ENCODE measurements at places on chromosomes 7 and 10. TPM values are rescaled to one million over a fixed set of nuclear protein-coding genes. Genes with fewer than 3 reads are reported as not detected.

SMC3 gene
- total RNA-seq, result 69.5 TPM

SH2B2 gene
- 83.1 TPM for total RNA-seq

ZNF727 gene
- not detected for total RNA-seq

TMEM229A gene
- not detected for total RNA-seq

LBX1 gene
- not detected for total RNA-seq

C7orf33 gene
- total RNA-seq, result not detected

GRCh38 chr7:103574576-103574975, 128.6 kb upstream of the SLC26A5 start:
- no peak for DNase-seq

DNA sequence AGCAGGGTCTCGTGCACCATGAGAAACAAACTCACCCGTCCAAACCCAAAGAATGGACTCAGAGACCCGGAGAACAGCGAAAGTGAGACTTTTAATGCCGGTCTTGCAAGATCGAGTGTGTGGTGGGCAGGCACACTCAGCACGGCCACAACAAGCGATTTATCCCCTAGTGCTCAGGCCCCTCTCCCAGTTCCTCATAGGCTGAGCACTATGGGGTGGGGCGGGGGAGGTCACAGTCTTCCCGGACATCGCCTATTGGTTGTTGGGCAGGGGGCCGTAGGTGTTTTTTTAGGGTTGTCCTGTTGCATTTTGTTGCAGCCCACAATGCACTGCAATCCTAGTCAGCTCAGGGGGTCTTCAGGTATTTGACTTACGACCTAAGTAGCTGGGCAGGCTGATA, 608.3 kb upstream of the FOXK1 start:
- no peak for DNase-seq

DNA sequence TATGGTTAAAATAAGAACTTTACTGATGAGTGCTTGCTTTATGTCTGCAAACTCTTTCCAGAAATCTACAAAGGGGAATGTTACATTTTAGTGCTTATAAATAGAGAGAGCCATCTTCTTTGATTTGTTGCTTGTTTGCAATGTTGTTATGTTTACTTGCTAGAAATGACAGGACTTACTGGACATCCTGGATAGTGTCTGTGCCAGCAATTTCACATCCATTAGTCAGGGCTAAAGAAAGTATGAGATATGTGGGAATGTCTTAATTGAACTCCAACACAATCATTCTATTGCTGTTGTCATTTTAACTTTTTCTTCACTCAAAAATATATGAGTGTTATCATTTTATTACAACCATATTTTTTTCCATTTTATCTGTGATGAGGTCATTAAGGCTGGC, 453.2 kb downstream of the TNS3 start:
- no peak for DNase-seq

DNA sequence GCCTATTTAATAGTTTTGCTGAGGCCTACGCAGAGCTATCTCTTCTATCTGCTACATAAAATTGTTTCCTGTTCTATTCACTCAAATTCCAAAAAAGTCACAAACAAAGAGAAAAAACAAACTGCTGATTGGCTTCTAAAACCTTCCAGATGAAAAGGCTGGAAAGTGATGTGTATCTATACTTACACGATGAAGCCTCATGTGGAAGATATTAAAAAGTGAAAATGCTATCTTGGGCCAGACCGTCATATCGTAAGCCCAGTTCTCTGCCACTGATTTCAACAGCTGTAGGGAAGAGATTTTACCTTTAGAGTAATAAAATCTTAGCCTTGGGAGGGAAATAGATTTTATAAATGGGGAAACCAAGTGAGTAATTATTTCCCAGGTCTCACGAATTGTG, 394.8 kb downstream of the KIF20B start:
- no peak for DNase-seq

- DNase-seq, result no peak
Observed at GRCh38 chr7:37352251-37352880, 96.3 kb downstream of the ELMO1 start.
